ENCODE measurements at places on chromosomes 5 and 9. TPM values are rescaled to one million over a fixed set of nuclear protein-coding genes. Genes with fewer than 3 reads are reported as not detected.

Gene PCDHB2
- 26.3 TPM for total RNA-seq

Gene PCSK1
- 2.0 TPM for total RNA-seq

Gene LCN1
- not detected for total RNA-seq

Gene SLC34A1
- total RNA-seq = not detected

Gene REEP2
- 49.0 TPM for total RNA-seq

Gene AK1
- 31.6 TPM for total RNA-seq

Gene PDLIM4
- 7.6 TPM for total RNA-seq

Gene POLR1E
- total RNA-seq = 45.8 TPM

Gene MARCHF11
- total RNA-seq = 0.37 TPM

Gene FER
- 18.0 TPM for total RNA-seq

Gene SEC16A
- 56.4 TPM for total RNA-seq

Gene LHX6
- total RNA-seq = 1.6 TPM

Gene RGS7BP
- 0.31 TPM for total RNA-seq

Gene MOB3B
- total RNA-seq = 9.8 TPM

Gene MIGA2
- 37.8 TPM for total RNA-seq
